ENCODE measurements at places on chromosomes 2 and 18.
A peak's percentile ranks its signal among the peaks of the same experiment; 100 is the strongest.

DNA sequence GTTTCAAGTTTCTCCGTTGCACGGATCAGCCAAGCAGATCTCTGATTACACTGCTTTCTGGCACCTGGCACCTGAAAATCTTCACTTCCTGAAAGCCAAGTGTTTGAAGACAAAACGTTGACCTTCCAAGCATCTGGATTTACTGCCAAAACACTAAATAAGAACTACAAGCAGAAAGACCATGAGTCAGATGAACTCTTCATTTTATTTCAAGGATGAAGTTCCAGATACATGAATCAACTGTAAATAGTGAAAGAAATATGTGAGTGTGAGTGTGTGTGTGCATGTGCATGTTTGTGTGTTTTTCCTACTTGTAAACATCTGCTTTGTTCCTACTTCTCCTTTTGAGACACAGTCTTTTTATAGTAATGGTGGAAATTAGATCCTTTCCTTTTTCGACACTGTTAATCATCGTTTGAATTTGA, 60.0 kb upstream of the DTNA start:
- no peak for DNase-seq

GRCh38 chr18:25275412-25276001, 76.5 kb downstream of the ZNF521 start:
- DNase-seq: no peak

GRCh38 chr2:60550178-60550983, 3.1 kb downstream of the BCL11A start:
- peak; percentile 69 for DNase-seq

- DNase-seq: no peak
Measured at GRCh38 chr2:193935114-193935513, 1721.9 kb upstream of the SLC39A10 start.

DNA sequence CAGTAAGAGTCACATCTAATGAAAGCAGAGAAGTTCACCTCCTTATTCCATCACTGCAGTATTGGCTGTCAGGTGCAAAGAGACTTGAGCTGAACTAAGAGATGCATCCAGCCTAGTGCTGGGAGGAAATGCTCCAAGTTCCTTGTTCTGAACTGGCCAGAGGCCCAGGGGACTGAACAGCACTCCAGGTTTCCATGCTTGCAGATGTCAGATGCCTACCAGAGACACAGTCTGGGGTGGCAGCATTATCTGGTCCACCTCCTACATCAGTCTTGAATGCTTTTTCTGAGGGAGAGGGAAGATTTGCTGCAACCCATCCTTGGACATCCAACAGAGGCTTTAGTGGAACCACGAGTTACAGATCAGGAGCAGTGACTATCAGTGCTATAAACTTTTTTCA, 331.3 kb downstream of the CYRIA start:
- DNase-seq: no peak
